ENCODE measurements at places on chromosomes 7 and 10.

DNA sequence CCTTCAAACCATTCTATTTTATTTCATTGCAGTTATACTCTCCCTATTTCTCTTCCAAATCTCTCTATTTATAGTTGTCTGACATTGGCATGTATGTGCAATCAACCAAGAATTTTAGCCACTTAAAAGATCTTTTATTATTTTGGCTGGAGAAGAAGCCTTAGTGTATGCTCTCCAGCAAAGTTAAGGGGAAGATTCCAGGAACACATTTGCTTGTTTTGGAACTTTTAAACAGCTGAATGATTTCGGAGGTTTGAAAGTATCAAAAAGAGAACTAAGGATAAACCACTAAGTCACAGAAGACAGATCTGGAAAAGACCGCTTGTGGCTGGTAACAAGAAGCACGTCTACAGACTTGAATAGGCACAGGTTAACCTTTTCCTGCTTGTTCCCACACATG lies 182.2 kb upstream of the FZD1 start:
- no peak for DNase-seq

- DNase-seq, result no peak
Measured at GRCh38 chr10:60960913-60961312, 16.9 kb upstream of the RHOBTB1 start.

- no peak for DNase-seq
Measured at GRCh38 chr10:76230921-76231285, 799.5 kb downstream of the LRMDA start.

DNA sequence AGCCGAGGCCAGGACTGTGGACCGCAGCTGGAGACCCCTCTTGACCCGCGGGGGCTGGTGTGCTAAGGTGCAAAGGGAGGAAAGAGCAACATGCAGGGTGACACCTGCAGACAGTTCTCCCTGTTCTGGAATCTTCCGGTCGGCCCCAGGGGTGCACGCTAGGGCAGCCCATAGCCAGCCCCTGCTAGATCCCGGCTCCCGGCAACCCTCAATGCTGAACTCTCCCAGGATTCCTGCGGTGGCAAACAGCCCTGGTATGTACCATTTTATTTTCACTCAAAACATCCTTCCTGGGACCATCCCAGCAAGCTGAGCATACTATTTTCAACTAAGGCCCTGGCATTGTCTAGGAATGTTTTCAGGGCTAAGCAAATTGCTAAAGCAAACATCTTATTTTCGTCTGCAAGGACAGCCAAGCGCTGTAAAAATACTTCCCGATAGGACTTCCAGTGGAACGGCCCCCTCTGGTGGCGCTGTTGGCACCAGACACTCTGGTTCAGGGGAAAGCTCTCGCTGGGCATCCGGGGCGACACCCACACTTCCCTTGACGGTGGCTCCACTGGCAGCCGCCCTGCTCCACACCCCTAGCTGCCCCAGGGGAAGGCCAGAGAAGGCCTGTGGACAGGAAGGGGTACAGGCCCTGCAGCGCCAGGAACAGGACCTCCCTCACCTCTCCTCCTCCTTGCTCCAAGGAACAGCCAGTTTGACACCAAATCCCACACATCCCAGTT lies 99.4 kb downstream of the CTBP2 start:
- peak; percentile 34 for DNase-seq

- DNase-seq, result no peak
Measured at GRCh38 chr7:49812534-49812933, 39.1 kb downstream of the VWC2 start.

- DNase-seq, result no peak
Measured at GRCh38 chr10:119296703-119297102, 89.3 kb downstream of the GRK5 start.

DNA sequence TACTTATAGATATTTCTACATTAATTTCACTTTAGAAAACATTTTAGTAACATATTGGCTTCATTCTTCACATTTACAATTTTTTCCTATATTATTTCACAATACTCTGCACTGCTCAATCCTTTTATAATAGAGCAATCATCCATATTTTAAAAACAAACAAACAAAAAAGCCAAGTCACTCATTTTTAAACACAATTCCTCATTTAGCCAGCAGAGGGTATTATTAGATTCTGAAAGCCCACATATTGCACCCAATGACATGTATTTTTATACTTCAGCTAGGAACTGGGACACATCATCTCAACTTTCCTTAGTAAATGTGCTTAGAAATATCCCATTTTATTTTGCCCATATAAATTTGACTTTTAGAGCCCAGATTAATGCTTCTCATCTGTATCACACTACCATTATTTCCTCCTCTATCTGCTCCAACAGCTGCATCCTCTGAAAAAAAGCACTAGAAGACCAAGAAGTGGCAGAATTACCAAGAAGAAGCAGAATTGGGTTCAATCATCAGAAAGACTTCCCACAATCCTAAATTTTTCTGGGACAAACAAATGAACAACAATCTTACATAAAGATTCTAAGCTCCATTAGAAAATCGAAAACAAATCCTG lies 29.5 kb downstream of the CTNNA3 start:
- DNase-seq, result peak; percentile 44

DNA sequence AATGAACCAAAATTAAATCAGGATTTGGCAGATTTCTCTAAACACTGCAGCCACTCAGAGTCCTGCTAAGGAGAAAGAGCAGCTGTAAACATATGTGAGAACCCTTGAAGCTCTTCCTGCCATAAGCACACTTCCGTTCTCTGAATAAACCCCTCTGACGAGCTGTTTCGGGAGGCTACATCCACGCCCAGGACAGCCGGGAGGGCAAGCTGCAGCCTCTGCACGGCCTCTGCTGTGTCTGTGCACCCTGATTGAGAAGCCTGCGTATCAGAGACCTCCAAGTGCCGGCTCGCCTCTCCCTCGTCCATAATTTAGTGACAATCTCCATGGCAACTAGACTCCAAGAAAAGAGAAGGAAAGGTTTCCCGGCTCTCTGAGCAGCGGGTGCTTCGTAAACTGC lies 114.4 kb downstream of the PTPRN2 start:
- no peak for DNase-seq

DNA sequence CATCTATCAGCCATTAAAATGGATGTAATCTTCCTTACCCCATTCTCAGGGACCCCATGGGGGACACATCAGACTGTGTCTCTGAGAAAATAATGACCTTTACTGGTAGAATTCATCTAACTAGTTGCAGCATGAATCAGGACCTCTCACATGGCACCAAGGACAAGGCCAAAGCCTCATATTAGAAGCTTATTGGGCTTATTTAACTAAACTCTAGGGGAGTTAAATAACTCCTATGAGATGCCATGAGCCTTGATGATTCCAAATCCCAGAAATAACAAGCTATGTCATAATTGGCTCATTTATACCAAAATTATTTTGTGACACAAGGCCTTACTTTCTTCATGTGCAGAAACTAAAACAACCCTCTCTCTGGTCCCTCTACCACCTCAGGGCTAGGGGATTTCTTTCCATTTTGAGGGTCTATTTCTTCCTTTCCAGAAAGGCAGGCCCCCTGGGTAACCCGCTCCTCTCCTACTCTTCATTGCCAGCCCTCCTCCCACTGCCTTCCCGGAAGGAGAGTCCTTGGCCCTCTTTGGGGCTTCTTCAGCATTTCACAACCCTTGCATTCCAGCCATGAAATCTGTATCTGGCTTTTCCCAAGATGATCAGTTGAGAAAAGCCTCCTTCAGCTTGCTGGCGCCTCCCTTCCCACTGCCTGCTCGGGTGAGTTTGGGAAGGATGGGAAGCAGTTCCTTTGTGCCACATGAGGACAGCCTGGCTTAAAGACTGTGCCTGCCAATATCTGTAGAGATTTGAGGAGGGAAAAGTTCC lies 41.8 kb upstream of the TRIM8 start:
- DNase-seq, result no peak

- no peak for DNase-seq
Measured at GRCh38 chr10:70378122-70378521, 4.3 kb downstream of the LRRC20 start.

DNA sequence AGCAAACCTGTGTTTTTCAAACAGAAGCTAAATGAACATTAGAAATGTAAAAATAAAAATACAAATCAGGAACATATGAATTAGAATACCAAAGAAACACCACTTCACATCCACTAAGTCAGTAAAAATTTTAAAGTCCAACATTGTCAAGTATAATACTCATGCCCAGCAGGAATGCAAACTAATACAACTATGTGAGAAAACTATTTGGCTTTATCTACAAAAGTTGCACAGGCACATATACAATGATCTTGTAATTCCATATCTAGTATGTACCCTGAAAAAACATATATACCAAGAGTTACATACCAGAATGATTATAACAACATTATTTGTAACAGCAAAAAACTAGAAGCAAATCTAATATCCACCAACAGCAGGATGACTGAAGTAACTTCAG lies 91.1 kb downstream of the RNF32 start:
- DNase-seq, result no peak

DNA sequence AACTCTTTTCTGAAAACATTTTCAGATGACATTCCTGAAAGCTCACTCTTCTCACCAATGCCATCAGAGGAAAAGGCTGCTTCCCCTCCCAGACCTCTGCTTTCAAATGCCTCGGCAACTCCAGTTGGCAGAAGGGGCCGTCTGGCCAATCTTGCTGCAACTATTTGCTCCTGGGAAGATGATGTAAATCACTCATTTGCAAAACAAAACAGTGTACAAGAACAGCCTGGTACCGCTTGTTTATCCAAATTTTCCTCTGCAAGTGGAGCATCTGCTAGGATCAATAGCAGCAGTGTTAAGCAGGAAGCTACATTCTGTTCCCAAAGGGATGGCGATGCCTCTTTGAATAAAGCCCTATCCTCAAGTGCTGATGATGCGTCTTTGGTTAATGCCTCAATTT lies 16.5 kb downstream of the ANLN start:
- no peak for DNase-seq

DNA sequence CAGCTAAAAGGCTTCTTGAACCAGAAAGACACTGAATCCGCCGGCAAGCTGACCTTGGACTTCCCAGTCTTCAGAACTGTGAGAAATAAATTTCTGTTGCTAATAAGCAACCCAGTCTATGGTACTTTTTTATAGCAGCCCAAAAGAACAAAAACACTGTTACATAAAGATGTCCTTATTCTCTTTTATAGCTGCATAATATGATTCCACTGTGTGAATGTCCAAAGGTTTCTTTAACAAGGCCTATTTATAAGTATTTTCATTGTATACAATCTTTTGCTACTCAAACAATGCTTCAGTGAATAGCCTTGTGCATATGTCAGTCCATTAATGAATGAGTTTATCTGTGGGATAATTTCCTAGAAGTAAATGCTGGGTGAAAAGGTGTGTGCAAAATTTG lies 190.8 kb upstream of the INHBA start:
- no peak for DNase-seq

- no peak for DNase-seq
Measured at GRCh38 chr10:92809840-92810239, 38.5 kb upstream of the EXOC6 start.

DNA sequence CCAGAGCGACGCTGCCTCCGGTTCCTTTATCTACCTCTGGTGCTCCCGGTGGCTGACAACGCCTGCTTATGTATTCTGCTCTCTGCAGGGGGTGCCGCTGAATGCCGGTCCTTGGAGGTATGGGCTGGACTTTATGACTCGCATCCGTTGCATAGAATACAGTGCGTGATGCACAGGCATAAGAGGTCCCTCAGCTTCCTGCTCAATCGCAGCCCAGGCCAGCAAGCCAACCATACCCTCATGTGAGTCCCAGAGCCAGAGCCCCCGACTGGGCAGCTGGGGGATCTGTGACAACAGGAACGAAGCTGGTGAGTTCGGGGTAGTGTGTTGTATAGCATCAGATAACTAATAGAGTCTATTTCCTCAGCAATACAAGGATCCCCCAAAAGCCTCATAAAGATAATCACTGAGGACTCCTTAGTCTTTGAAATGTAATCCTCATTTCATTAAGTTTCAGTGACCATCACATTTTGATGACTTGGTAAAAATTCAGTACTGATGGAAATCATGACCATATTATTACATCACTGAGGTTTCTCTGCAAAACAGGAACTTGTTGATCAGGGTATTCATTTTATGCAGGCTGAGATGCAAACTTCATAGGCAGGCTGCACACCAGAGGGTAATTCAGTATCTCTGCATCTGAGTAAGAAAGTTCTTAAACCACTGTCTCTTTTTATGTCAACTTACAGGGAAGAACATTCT lies 607.8 kb downstream of the PTPRN2 start:
- no peak for DNase-seq

GRCh38 chr7:120442838-120443237 lies 169.9 kb downstream of the KCND2 start:
- DNase-seq, result no peak

GRCh38 chr7:154902600-154903082 lies 100.3 kb downstream of the PAXIP1 start:
- no peak for DNase-seq

DNA sequence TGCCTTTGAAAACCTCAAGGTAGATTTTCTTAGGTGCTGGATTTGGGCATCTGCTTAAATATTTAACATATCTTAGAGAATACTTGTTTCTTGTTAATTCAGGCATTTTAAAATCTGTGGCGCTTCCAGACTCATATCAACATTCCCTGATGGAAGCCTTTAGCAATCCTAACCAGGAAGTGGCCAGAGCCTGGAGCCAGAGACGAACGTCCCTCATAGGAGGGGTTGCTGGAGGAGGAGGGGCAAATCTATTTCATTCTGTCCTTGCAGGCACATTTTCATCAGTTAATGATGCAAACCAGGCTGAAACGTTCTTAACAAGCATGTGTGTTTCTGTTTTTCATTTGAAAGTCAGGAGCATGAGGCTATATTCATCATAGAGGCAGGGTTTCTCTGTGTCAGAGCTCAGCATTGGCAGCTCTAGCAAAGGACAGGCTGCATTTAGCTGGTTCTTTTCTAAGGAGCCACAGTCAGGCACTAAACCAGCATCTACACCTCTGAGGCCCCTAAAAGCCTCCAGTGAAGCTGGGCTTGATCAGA lies 17.8 kb upstream of the IFIT2 start:
- no peak for DNase-seq

- no peak for DNase-seq
Measured at GRCh38 chr7:34838329-34838728, 180.3 kb downstream of the NPSR1 start.

DNA sequence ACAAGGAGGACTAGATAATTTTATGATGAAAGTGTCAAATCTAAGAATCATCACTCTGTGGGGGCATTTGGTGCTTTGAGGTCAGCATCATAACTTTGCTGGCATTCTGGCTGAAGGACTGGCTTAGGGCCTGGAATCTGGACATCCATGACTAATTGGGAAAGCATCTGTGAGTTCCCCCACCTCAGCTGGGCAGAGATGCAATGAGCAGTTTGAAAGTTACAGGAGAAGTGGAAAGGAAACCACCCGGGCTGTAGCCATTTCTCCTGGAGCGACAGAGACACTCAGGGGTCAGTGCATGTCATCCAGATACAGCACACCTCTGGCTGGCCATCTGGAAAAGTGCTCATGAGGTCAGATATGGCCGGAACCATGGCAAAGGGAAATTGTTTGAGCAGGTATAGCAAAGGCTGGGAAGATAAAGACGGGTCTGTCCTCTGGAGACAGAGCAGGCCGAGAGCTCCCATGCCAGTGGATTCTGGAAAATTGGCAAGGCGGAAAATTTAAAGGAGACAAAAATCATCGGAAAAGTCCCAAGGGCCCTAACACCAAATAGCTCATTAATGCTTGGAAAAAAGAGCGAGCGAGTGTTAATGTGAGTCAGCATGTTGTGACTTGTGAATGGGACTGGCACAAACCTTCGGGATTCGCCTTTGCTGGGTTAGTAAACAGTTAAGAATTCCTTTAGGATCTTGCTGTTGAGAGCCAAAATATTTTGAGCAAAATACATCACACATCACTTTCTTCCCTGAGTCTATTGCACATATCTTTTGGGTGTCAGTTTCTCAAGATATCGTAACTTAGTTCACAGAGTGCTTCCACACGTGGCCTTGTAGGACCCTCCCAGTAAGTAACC lies 188.4 kb upstream of the AGK start:
- DNase-seq, result no peak

Data from CD4-positive, alpha-beta T cell treated with Interferon alpha-2 for 1 hour (primary cell).